ENCODE measurements at places on chromosomes 7 and 10.

DNA sequence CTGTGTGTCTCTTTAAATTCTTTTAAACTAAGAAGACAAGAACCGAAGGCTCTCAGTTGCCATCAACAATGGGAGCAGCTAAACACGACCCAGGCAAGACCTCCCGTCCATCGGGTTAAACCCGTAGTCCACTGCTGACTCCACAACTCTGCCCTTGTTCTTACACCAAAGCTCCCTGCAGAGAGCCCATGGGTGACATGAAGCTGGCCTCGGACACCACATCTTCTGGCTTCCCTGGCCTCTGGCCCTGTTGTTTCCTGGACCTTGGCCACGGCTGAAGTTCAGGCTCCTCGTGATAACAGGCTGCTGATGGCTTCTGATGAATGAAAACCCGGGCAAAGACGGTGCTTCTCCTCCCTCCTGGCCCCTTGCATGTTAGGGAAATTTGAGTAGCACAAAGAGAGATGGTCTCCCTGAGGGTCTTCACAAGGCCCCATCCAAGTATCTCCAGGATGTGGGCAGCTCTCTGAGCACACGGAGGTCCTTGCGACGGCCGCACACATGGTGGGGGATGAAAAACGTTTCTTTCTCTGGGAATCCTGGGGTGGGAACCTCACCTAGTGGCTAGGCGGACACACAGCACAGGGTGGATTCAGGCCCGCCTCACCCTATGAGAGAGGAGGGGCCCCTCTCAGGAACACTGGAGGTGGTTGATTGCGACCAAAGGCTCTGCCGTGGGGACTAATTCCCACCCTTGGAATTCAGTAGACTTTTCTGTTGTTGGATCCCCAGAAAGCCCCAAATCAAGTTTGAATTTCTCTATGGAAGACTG lies 271.1 kb downstream of the ADARB2 start:
- DNase-seq = no peak

DNA sequence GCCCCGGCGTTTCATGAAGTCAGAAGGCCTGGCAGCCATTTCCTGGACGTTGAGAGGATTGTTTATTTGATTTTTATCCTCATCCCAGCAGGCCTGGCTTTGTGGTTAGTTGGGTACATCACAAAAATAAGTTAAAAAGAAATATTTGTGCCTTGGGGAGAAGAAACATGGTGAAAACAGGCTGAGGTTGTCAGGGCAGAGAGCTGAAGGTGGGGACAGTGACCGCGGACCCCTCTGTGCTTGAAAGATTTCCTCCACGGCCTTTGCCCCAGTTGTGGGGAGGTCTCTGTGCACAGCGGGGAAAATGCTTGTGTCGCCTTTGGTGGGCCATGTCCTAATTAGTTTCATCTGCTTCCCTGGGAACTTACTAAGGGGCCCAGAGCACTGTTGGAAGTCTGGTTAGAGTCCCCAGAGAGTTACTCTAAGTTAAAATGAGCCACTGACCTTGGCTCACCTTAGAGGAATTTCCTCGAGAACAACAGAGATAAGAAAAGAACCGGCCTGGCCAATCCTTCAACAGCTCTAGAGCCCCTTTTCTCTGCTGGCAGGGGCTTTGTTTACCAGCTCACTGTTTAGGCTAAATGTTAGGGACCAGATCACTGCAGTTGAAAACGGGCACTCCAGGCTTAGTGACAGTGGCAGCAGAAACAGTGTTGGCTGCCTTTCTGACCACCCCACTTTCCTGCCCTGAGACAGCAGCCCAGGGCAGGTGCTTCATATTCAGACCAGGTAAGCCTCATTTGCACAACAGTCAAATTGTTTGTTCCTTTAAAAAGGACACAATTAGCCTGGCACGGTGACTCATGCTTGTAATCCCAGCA lies 37.9 kb downstream of the CRCP start:
- no peak for DNase-seq

GRCh38 chr7:51802718-51803117 lies 486.1 kb upstream of the COBL start:
- DNase-seq = no peak

GRCh38 chr10:129628823-129629222 lies 161.8 kb downstream of the MGMT start:
- no peak for DNase-seq

DNA sequence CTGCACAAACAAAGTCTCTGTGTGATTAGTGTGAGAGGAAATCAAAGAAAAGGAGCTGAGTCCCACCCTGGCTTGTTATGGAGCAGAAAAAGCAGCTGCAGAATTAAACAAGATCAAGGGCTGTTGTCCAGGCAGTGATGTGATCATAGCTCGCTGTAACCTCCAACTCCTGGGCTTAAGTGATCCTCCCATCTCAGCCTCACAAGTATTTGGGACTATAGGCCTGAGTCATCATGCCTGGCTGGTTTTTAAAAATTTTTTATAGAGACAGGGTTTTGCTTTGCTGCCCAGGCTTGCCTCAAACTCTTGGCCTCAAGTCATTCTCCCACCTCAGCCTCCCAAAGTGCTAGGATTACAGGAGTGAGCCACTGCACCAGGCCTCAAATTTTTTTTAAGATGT lies 88.9 kb downstream of the IPMK start:
- DNase-seq = no peak

- DNase-seq = peak; percentile 83
Measured at GRCh38 chr10:89384474-89385340, 6.9 kb downstream of the IFIT1B start.

- no peak for DNase-seq
Measured at GRCh38 chr7:132501956-132502355, 74.3 kb downstream of the PLXNA4 start.

- DNase-seq = no peak
Measured at GRCh38 chr7:105637755-105638154, 56.5 kb upstream of the EFCAB10 start.

- no peak for DNase-seq
Measured at GRCh38 chr10:70132098-70133029, at the start of gene AIFM2. Gene AIFM2 (minus strand): TSS chr10:70132825. CDS start chr10:70124084, 8,741 bp downstream.

DNA sequence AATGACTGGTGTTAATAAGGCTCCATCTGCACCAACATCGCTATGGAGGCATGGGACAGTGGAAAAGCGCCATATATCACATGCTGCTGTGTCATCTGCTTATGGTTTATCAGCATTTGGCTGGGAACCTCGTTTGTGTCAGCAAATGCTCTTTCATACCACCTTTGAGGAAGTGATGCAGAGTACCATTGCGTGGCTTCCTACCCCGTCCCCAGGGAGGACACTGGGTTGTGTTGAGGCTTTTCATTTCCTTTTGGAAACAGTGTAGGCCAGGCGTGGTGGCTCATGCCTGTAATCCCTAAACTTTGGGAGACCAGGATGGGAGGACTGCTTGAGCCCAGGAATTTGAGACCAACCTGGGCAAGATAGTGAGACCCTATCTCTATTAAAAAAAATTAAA lies 6.8 kb downstream of the TACR2 start:
- DNase-seq = no peak

DNA sequence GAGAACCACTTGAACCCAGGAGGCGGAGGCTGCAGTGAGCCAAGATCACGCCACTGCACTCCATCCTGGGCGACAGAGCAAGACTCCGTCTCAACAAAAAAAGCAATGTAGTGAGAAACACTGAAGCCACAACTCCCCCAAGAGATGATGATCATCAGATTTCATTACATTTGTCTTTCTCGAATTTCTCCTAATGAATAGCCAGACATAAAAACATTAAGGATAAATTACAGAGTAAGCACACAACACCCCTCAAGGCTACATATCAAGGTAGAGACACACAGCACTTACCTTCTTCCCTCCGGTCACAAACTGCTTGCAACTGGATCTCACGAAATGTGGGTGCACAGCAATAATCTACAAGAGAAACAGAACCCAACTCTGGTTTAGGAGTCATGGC lies 91.5 kb downstream of the VPS41 start:
- no peak for DNase-seq

GRCh38 chr10:15360566-15360965 lies 10.5 kb downstream of the FAM171A1 start:
- DNase-seq = no peak

GRCh38 chr7:156025675-156026074 lies 213.4 kb upstream of the SHH start:
- no peak for DNase-seq

- DNase-seq = peak; percentile 23
Measured at GRCh38 chr10:110208614-110209453, 1.4 kb downstream of the MXI1 start.

GRCh38 chr7:18313965-18314364 lies 181.6 kb upstream of the HDAC9 start:
- DNase-seq = no peak

DNA sequence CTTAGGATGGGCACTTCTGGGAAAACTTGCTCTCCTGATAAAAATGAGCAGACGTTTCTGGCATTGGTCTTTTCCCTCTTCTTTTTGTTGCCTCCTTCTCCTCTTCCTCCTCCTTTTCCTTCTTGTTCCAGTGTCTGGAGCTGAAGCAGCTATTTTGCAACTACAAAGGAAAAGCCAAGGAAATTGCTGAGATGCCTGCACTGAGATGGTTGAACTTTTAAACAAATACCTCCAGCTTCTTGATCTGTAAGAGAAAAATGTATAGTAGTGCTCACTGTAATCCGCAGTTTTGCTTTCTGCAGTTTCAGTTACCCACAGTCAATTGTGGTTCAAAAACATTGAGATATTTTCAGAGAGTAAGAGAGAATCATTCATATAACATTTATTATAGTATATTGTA lies 7.5 kb upstream of the SND1 start:
- no peak for DNase-seq

DNA sequence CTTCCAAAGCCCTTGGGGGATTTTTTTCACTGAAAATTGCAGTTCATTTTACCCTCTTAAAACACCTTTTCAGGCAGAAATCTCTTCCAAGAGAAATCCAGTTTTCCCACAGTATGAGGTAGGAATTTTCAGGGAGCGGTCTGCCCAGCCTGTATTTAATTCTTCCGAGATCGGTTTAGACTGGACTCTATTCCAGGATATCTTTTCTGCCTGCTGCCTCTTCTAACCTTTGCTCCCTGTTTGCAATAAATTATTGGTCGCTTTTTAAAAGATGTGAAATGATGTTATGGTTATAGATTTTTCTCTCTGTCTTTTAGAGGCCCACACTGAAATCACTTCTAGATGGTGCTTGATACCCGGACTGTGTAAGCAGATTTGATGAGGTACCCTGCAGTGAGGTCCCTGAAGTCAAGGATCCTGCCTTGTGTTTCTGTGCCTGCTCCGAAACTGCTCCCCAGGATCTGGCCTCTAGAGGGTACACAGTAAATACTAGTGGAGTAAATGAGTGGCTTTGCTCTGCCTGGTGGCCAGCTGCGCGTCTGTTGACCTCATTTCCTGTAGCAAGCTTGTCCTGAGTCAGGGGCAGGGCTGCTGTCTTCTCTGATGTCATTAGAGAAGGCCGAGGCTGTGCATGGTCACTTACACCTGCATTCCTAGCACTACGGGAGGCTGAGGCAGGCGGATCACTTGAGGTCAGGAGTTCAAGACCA lies 191.6 kb downstream of the FANK1 start:
- DNase-seq = no peak

- DNase-seq = no peak
Measured at GRCh38 chr10:13709931-13710650, 123.3 kb downstream of the PRPF18 start.

- DNase-seq = no peak
Measured at GRCh38 chr7:43761382-43761781, 2.9 kb downstream of the BLVRA start.

GRCh38 chr10:11005725-11006427 lies 11.8 kb upstream of the CELF2 start:
- DNase-seq = no peak

- no peak for DNase-seq
Measured at GRCh38 chr7:101615446-101615845, 13.7 kb downstream of the MYL10 start.

- no peak for DNase-seq
Measured at GRCh38 chr10:121327727-121328126, 270.5 kb downstream of the FGFR2 start.

DNA sequence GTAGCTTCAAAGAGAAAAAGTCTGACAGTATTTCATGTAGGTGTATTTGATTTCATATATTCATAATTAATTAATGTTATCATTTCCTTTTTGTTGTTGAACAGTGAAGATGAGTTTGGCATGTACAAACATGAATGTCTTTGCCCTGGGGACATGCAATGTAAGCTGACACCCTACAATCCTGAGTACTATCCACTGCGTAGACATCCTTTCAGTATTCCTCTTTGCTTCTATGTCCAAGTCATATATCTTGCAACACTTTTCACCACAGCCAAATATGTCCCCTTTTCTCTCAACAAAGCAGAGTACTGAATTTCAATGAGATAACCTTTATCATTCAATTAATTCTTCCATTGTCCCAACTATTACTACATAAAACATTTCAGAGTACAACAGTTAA lies 93.6 kb downstream of the GPR37 start:
- DNase-seq = no peak

DNA sequence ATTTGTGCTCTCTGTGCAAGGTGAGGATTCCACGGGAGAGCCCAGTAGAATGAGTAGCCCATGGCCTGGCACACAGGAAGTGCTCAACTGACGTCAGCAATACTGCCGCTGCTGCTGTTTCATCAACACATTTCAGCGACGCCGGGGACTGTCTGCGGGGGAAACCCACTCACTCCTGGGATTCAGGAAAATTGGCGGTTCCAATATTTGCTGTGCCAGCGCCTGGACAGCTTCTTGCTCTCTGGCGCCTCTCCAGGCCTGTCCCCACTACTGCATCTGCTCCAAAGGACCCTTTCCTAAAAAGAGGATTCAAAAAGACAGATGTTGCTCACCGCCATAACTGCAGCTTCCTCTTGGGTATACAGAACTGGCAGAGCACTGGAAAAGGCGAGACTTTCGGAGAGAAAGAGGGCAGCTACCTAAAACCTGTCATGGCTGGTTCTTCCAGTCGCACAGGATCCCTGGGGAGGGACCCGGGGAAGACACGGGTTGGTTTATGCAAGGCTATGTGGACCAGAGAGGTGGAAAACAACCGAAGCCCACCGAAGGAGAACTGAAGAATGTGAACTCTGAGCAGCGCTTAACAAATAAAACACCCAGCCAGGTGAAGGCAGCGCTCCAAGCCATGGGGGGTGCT lies 39.7 kb upstream of the ENO4 start:
- no peak for DNase-seq

Data from AML-193 (cell line).